SK-N-SH (cell line): ENCODE measurements at places on chromosomes 5 and 9. TPM values are rescaled to one million over a fixed set of nuclear protein-coding genes. Genes with fewer than 3 reads are reported as not detected.
A peak's percentile ranks its signal among the peaks of the same experiment; 100 is the strongest.

IL5 gene
- polyA plus RNA-seq: not detected in 2 replicates

MCTP1 gene
- 0.53 and 0.62 TPM in 2 replicates for polyA plus RNA-seq

MARCOL gene
- not detected in 2 replicates for polyA plus RNA-seq

HSPB3 gene
- polyA plus RNA-seq: 3.3 TPM in 2 replicates

DNA sequence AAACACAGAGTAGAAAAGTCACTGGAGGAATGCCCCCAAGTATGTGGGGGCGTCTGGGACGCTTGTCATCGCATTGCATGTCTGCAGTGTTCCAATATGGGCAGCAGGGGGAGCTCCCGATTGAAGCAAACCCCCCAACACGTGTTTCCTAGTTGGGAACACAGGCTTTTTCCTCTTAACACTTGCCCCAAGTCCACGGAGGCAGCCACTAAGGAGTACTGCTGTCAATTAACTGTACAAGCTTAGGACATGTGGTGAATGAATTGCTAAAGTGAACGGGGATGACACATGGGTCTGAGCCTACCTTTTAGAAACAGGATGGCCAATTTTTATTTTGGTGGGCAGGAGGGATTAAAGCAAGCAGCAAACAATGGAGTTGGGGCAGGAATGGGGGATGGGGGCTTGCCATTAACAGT is 2.2 kb downstream of the GABRB2 start:
- DNase-seq: peak; percentile 61
- H3K27me3 ChIP-seq: peaks cover 32% of the 10 kb centered on the region
- no peaks in the 10 kb centered on the region for H3K36me3 ChIP-seq
- H3K4me3 ChIP-seq: peak overlapping the region; percentile 28; the same call in 1 of the 2 replicates
- no peak overlapping the region for H3K27ac ChIP-seq
- H3K4me1 ChIP-seq: peaks cover 3% of the 10 kb centered on the region; the same call in 1 of the 2 replicates

- H3K27me3 ChIP-seq: no peaks in the 10 kb centered on the region
- no peak for DNase-seq
- H3K4me3 ChIP-seq: no peak overlapping the region
Measured at GRCh38 chr9:88994469-88995199, 3.4 kb downstream of the S1PR3 start.

- no peak overlapping the region for H3K27ac ChIP-seq
- H3K27me3 ChIP-seq: no peaks in the 10 kb centered on the region
Measured at GRCh38 chr5:67795781-67796477, 419.6 kb upstream of the PIK3R1 start.

DNA sequence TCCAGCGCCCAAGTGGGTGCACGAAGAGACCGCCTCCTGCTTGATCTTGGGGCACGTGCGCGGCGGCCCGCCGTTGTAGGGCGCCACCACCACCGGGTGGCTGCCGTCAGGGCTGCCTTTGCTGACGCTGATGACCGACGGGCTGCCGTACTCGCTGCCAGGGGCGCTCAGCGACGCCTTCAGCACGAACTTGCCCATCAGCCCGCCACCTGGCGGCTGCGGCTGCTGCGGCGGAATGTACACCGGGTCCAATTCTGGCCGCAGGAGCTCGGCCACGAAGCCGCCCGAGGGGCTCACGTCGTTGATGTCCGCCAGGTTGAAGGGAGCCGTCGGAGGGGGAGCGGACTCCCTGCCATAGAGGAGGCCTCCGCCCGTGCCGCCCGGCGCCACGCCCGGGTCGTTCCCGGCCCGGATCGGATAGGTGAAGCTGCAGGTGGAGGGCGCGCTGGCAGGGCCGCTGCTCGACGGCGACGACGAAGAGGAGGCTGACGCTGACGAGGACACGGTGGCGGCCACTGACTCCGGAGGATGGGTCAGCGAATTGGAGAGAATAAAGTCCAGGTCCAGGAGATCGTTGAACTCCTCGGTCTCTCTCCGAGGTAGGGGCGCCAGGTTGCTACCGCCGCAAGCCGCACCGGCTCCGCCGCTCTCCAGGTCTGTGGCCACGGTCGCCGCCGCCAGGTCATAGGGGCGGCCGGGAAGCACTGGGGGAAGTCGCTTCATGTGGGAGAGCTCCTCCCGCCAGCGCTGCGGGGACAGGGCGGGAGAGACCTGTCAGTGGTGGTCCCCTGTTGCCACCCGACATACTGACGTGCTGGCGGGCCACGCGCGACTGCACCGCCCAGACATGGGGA is 1.8 kb downstream of the KLF4 start:
- H3K27me3 ChIP-seq: peaks cover 60% of the 10 kb centered on the region
- peaks cover 4% of the 10 kb centered on the region; the same call in 1 of the 2 replicates for H3K4me1 ChIP-seq
- no peak overlapping the region for H3K27ac ChIP-seq
- H3K36me3 ChIP-seq: no peaks in the 10 kb centered on the region

DNA sequence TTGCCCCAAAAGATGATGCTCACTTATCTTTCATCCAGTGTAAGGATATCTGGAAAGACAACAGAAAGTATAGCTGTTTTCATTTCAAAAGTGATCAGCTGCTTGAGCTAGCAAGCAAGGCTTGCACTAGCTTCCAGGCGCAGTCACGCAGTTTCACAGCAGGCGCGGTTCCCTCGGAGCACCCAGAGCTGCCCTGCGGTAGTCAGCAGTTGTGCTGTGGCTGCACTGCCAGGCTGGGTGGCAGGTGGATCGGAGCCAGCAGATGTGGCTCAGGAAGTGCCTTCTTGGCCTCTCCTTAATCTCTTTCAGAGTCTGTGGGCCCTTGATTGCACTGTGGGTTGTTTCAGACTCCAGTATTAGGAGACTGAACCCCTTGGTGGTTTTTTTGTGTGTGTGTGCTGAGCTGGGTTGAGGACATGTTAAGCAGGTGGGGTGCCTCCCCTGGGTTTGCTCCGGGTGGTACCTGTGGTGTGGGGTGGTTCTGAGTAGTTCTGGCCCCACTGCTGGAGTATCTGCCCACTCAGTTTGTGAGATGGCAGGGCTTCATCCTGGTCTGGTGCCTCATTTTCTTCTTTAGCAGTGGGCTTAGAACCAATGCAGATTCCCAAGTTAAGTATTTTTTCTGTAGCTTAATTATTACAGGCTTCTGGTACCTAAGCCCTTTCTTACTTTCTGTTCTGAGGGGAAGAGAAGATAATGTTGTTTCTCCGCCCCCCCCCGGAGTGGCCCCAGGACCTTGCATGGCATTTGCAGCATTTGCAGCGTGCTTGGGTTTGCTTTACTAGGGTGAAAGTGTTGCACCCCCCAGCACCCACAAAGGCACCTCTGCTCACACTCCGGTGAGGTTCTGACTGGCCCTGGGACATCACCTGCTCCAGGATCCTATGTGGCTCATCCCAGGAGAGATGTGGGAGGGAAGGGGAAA is 16.4 kb downstream of the TENT4A start:
- peaks cover 61% of the 10 kb centered on the region for H3K4me1 ChIP-seq
- H3K36me3 ChIP-seq: peaks cover 2% of the 10 kb centered on the region; the same call in 1 of the 2 replicates
- H3K4me3 ChIP-seq: no peak overlapping the region
- no peak for DNase-seq
- no peaks in the 10 kb centered on the region for H3K27me3 ChIP-seq

- H3K27ac ChIP-seq: no peak overlapping the region
- H3K27me3 ChIP-seq: no peaks in the 10 kb centered on the region
- H3K4me1 ChIP-seq: peaks cover 9% of the 10 kb centered on the region; the same call in 1 of the 2 replicates
Measured at GRCh38 chr5:58056546-58056945, 403.3 kb downstream of the PLK2 start.
